ENCODE measurements at places on chromosomes 6 and 20.

- DNase-seq, result no peak
Measured at GRCh38 chr6:24982231-24982630, 46.5 kb upstream of the RIPOR2 start.

- DNase-seq, result no peak
Measured at GRCh38 chr20:45774945-45775344, 16.7 kb downstream of the WFDC3 start.

- no peak for DNase-seq
Measured at GRCh38 chr20:34525342-34525708, 9.1 kb downstream of the DYNLRB1 start.

- no peak for DNase-seq
Measured at GRCh38 chr6:99296261-99296660, 53.2 kb downstream of the FAXC start.

GRCh38 chr6:123616942-123617341 is 19.8 kb downstream of the TRDN start:
- no peak for DNase-seq

GRCh38 chr6:42049948-42050296 is 402 bp upstream of the TAF8 start:
- no peak for DNase-seq

DNA sequence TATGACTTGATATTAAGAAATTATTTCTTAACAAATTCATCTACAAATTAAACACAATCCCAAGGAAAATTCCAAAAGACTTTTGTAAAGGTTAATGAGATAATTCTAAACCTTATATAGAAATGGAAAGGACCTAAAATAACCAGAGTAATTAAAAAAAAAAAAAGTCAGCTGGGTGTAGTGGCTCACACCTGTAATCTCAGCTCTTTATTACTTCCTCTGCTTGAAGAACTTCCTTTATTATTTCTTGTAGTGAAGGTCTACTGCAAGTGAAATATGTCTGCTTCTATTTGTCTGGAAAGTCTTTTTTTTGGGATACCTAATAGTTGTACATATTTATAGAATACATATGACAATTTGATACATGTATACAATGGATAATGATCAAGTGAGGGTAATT is 20.2 kb upstream of the BLCAP start:
- DNase-seq, result no peak

DNA sequence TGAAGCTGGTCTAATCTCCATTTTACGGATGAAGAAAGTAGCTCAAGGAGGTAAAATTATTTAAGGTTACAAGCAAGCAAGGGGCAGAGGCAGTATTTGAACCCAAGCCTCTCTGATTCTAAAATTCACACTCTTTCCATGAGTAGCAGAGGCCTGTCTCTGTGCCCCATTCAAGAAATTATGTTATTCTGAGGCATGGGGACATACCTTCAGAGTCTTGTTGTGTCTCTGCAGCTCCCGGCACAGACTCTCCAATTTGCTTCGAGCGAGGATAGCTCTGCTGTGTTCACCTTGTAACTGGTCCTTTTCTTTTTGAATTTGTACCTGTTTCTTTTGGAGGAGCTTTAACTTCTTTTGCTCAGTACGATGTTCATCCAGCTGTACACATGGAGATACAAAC is 21.5 kb downstream of the TXLNB start:
- no peak for DNase-seq

DNA sequence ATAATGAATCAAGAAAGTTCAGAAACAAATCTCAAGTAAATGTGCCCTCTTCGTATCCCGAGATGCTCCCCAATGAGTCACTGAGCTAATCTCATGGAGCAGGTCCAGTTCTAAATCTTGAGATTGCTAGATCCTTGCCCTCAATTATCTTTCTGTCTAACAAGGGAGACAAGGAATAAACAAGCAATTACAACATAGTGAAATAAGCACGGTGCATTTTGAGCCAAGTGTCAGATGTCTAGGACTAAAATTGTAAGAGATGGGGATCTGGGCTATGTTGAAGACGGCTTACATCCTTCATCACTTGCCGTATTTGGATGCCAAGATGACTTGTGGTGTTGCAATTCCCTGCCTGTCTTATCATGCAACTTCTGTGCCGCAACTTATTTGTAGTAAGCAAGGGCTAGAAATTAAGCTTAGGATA is 56.5 kb upstream of the ADGRF1 start:
- no peak for DNase-seq

DNA sequence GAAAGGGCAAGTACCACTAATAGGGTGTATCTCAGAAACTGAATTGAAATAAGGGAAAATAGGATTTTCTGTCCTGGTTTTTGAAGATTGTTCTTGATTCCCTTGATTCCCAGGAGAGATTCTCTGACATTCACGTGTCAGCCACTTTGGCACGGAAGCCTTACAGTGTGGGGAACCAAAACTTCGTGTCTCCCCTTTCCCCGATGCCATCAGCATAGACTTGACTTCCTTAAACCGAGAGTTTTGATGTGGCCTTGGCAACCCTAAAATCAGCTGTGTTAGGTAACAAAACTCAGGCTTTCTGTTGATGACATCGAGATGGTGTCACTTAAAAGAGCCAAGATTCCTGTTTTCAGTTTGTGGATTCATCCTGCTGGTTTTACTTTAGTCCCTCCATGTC is 7.5 kb downstream of the HMGN4 start:
- DNase-seq, result no peak

DNA sequence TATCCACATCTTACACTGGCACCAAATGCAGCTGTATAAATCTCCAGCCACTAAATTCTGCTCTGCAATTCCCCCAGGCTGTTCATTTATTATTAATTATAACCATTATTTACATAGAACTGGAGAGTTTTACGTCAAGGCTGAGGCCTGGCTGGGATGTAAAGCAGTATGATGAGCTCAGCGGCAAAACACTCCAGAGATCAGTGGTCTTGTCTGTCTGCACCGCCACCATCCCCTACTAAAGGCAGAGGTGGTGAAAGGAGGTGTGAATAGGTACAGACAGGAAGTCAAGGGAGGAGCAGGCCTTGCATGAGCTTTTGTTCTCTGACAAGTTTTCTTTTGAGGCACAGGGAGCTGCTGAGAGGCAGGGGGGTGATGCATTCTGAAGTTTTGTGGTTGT is 159.9 kb upstream of the PCSK2 start:
- no peak for DNase-seq

DNA sequence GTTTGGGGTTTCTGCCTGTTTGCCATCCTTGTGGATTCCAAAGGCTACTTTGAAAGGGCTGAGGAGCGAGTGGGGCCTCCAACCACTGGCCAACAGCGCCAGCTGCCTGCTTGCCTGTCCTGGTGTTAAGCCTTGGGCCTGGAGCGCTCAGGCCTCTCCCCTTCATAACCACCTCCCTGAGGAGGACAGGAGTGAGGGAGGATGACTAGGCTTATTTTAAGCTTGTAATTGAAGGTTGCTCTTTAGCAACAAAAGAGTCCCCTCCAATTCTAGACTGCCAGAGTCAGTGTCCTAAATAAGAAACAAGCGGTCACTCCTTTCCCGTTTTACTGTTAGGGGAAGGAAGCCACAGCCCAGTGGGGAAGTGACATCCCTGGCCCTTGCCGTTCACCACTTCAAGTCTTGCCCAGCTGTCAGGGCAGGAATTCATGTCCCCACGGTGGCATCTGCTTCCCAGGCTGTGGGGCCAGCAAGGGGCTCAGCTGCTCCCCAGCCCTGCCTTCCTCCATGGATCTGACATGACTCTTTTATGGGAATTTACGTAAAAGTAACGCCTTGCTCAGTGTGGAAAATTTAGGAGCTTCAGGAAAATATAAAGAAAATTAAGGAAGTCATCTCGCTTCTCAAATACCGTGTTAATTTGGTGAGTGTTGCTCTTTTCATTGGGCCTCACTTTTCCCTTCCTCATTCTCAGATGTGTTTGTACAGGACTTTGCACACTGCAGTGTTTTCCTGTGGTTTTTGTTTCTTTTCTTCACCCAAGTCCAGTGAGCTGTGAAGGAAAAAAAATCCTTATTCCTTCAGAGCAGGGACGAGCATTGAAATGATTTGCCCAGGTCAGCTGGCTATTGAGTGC is 57.8 kb downstream of the SSR1 start:
- DNase-seq, result no peak

GRCh38 chr6:71277926-71278600 is 10.5 kb upstream of the OGFRL1 start:
- DNase-seq, result no peak

GRCh38 chr6:111724505-111724904 is 118.8 kb upstream of the TRAF3IP2 start:
- no peak for DNase-seq

DNA sequence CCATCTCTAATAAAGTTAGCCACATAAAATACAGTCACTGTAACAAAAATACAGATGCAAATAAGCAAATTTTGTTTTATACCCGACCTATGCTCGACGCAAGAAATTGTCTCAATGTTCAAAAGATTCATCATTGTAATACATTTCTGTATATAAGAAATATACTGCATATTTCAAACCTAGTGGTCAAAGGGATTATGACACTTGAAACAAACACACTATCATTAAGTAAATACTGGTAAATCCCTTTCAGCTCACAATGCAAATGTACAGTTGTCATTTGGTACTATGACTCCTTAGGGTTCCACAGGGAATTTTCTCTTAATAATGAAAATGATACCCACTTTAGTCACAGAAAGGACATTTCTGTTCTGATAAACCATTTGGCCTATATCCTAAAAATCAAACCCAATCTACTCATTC is 2.2 kb downstream of the HIVEP2 start:
- DNase-seq, result no peak

DNA sequence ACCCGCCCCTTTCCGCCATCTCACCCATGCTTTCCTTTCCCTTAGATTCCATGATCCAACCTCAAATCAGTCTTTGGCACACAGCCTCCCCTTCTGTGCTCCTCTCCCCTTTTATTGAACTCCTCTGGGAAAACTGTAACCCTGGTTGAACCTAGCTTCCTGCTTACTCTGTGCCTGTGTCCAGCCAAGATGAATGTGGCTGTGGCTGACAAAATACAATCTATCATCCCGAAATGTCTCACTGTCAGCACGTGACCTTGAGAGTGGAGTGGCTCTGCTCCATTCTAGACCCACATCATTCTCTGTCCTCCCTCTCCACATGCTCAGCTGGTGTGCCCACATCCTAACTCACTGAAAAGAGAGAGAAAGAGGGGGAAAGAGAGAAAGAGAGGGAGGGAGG is 11.0 kb downstream of the NCR2 start:
- DNase-seq, result no peak

GRCh38 chr20:46268662-46269061 is 39.6 kb downstream of the CDH22 start:
- DNase-seq, result no peak
